Renal cortex interstitium (tissue), 15 donors: ENCODE measurements at places on chromosomes 1 and 21. TPM values are rescaled to one million over a fixed set of nuclear protein-coding genes. Genes with fewer than 3 reads are reported as not detected.

PPIAL4G gene
- polyA plus RNA-seq = 0.09 TPM

- DNase-seq = peak; percentile 12
Observed at GRCh38 chr1:7069931-7070330, 284.7 kb downstream of the CAMTA1 start.

- no peak for DNase-seq
Observed at GRCh38 chr1:176149939-176150807, 56.9 kb downstream of the COP1 start.

- DNase-seq = no peak
Observed at GRCh38 chr1:37620707-37621106, 14.0 kb downstream of the RSPO1 start.

- no peak for DNase-seq
Observed at GRCh38 chr1:53080041-53080440, 18.0 kb downstream of the PODN start.

DNA sequence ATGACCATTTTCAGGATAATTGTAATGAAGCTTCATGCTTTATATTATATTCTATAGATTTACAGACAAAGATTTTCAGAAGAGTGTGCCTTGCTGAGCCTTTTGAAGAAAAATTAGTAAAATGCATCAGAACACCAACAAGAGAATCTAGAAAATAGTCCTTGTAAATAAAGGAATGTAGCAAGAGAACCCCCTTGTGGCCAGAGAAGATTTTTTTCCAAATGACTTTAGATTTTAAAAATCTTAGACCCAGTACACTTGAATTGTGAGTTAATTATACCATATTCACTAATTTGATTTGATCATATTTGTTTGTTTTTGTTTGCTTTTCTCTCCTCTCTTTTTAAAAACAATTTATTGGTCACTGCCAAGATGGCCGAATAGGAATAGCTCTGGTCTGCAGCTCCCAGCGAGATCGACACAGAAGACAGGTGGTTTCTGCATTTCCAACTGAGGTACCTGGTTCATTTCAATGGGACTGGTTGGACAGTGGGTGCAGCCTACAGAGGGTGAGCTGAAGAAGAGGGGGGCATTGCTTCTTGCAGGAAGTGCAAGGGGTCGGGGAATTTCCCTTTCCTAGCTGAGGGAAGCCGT is 12.8 kb upstream of the IFI44L start:
- no peak for DNase-seq

GRCh38 chr1:45972621-45973020 is 159.8 kb downstream of the PIK3R3 start:
- DNase-seq = no peak

SLC9C2 gene
- 1.3 TPM for polyA plus RNA-seq

- DNase-seq = no peak
Observed at GRCh38 chr1:201807958-201808632, 20.9 kb upstream of the IPO9 start.

ACTN2 gene
- 0.39 TPM for polyA plus RNA-seq

DNA sequence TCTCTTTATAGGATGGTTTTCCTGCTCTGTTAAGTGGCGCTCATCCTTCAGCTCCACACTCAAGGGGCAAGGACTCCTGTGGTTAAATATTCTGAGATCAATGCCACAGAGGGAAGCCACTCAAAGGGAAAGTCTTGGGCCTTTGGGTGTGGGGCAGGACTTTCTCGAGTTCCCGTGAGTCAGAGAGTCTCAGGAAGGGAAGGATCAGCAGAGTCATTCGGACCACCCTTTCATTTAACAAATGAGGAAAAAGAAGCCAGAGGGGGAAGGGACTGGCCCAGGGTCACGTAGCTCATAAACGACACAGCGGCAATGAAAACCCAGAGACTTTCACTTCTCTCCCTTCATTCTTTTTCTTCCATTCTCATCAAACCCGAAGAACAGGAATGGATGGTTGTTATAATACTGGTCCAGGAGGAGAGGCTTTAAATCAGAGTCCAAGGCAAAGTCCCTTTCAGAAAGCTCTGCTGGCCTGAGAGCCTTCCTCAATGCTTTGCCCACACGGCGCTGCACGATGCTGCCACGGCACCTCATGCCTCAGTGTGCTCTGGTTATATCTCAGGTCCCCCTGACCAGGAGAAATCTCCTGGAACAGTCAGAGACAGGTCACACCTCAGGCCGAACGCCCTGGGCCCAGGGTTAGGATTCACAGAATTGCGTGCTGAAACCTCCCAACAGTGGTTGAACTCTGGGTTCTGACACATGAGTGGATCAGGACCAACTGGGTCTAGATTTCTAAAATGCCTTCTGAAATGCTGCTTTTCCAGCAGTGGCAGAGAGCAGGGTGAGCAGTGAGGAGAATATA is 65.3 kb downstream of the TENT5C start:
- no peak for DNase-seq

TAS1R3 gene
- 0.31 TPM for polyA plus RNA-seq

DNA sequence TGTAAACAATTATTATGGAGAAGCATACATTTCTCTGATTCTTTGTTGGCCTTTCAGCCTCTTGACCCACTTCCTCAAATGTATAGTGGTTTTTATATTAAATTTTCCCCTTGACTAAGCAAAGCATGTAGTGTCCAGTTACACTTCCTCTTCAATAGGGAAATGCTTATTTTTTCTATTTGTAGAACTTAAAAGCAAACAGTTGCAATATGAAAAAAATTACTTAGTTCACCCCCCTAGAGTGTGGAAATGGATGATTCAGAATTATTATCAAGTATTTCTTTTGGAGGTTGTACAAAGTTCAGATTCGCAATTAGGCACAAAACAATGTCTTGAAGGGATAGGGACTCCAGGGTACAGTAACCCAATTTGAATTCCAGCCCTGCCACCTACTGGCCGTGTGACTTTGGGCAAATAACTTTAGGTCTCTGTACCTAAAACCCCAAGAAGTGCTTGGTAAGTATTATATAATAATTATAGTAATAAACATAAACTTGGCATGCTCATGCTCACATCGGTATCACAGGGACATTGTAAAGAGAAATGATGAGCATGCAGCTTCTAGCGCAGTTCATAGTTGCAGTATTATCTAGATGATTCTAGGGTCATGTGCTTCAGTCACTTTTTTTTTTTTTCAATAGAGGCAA is 28.6 kb upstream of the IFNGR2 start:
- DNase-seq = no peak

FCN3 gene
- polyA plus RNA-seq = 3.3 TPM

GRCh38 chr1:111603979-111604378 is 15.6 kb upstream of the RAP1A start:
- no peak for DNase-seq

DCST2 gene
- 3.2 TPM for polyA plus RNA-seq

PCBP3 gene
- 1.7 TPM for polyA plus RNA-seq

- no peak for DNase-seq
Observed at GRCh38 chr1:234690872-234691271, 80.9 kb upstream of the IRF2BP2 start.

DNA sequence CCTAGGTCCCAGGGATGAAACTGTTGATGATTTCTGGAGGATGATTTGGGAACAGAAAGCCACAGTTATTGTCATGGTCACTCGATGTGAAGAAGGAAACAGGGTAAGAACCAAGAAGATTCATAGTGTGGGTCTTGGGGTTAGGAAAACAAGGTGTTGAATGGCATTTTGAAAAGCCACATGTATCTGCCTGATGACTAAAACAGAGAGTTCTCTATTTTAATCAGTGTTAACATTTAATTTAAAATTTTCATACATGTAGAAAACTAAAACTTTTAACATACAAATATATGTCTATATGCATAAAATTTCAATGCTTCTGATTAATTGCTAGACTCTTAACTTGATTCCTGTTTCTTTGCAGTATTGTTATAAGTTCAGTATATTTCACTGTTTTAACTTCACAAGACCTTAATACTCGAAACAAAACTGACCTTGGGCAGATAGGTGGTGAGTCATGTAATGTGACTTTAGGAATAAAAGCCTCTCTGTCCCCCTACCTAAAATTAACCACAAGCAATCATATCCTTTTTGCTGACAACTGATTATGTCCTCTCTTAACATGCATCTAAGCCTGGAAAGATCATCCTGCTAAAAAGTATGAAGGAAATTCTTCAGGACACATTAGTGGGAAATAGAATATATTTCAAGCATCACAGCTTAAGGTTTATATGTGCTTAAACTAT is 95.6 kb downstream of the PTPRC start:
- DNase-seq = no peak

DNA sequence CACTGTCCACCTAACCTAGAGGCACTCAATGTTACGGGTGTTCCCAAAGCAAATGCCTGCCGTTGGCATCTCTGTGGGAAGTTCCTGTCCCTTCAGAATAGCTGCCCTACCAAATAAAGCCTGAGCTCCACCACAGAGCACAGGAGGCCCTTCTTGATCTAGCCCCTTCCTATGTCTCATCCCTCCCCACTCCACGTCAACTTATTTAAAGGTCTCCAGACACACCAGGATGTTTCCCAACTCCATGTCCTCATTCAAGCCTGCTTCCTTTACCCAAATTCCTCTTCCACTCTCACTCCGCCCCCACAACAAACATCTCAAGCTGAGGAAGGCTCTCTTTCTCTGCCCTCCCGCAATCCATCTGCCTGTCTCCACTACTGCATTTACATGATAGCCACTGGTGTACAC is 87.7 kb downstream of the TGFBR3 start:
- DNase-seq = no peak

FCRL1 gene
- polyA plus RNA-seq = not detected

GRCh38 chr21:41143596-41144325 is 24.2 kb upstream of the BACE2 start:
- no peak for DNase-seq

NECTIN4 gene
- 2.2 TPM for polyA plus RNA-seq

DNA sequence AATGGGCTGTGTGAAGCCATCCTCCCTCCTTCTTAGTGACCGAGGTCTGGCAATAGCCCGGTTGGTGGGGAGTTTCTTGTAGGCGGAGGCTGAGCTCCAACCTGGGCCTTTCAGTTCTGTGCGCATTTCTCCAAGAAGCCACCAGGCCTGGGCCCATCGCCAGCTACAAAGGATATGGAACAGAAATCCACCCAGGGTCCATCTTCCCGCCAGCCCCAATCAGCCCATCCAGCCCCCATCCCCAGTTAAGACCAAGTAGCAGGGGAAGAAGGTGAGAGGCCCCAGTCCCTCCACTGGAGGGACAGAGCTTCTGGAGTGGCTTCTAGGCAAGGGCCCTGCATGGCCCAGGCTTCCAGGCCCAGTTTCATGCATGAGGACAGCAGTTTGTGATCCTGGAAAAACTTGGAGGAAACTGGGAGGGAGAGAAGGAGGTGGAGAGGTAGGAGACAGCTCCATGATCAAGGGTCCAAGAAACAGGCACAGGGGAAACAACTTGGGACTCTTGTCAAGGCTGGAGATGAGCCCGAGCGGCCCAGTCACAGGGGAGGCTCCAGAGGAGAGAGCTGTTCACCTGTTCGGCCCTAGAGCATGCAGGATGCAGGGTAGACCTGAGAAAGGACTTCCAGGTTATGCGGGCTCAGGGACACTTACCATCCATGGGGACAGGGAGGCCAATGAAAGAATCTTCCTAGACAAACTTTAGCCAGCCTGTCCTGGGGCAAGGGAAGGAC is 261.2 kb downstream of the PTPRU start:
- no peak for DNase-seq

GRCh38 chr1:31714442-31715086 is 10.7 kb upstream of the COL16A1 start:
- no peak for DNase-seq

SPRR4 gene
- not detected for polyA plus RNA-seq

DNA sequence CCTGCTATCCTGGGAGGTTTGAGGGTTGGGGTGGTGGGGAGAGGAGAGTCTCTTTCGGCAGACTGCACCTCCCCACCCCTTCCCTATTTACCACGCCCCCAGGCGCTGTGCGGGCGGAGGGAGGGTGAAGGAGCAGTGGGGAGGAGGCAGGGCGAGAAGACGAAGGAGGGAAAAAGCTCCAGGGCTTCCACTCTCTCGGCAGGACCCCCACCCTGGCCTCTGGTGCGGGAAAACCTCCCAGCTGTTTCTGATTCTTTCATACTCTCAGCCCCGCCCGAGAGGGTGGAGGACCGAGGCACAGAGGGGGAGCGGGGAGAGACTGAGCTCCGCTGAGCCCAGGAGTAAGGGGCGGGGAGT is 866 bp upstream of the WNT2B start:
- DNase-seq = no peak

DNA sequence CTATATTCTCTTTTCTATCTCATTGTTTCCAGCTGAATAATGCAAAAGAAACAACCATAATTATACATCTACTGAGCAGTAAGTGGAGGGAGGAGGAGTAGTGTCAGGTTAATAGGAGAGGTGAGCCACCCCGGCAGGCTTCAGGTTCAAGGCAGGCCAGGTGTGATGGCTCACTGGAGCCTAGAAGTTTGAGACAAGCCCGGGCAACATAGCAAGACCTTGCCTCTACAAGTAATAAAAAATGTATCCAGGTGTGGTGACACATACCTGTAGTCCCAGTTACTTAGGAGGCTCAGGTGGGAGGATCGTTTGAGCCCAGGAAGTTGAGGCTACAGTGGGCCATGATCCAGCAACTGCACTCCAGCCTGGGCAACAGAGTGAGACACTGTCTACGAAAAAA is 1.9 kb upstream of the DIP2A start:
- no peak for DNase-seq

- DNase-seq = no peak
Observed at GRCh38 chr1:25110485-25110884, 121.8 kb downstream of the SYF2 start.

DNA sequence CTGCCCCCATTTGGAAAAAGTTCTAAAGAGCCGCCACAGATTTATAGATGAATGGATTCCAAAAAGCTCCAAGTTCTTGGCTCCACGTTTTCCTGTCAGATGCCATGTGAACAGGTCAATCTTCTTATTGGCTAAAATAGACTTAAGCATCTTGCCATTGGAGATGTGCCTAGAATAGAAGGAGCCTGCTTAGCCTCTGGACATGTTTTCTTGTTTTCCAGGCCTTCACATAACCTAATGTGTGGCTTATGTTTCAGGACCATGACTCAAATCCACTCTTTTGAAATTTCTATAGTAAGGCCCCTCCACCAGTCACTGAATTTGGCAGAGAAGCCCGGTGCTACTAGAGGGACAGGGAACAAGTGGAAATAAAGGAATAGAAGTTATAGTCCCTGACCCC is 31.5 kb downstream of the PHC2 start:
- DNase-seq = no peak

GRCh38 chr1:3931007-3931912 is 31.2 kb upstream of the C1orf174 start:
- no peak for DNase-seq

DNA sequence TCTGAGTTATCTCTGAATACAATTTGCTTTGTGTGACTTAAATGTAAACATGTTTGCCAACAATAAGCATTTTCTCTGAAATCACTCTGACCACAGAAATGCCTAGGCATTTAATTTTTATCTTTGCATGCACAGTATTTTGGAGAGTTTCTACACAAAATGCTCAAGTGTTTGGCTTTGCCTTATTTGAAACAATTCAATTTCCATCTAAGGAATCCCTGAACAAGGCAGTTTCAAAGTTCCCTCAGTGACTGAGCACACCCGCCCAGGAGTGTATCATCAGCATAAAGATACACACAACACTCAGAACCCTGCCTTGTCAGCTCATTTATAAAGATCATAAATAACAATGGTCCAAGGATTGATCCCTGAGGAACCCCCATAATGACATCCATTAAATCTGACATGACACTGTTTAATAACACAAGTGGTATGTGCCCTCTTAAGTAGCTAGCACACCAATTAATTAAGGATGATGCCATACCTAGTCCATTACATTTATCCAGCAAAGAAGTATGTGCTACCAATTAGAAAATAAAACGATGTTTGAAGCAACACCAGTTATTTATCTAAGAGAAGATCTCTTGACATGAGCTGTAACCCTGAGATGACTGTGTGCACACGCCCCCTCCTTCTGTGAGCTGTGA is 585.8 kb downstream of the ADGRL2 start:
- DNase-seq = no peak
